Left cardiac atrium (tissue), 4 donors: ENCODE measurements at places on chromosomes 1 and 21. TPM values are rescaled to one million over a fixed set of nuclear protein-coding genes. Genes with fewer than 3 reads are reported as not detected.

DNA sequence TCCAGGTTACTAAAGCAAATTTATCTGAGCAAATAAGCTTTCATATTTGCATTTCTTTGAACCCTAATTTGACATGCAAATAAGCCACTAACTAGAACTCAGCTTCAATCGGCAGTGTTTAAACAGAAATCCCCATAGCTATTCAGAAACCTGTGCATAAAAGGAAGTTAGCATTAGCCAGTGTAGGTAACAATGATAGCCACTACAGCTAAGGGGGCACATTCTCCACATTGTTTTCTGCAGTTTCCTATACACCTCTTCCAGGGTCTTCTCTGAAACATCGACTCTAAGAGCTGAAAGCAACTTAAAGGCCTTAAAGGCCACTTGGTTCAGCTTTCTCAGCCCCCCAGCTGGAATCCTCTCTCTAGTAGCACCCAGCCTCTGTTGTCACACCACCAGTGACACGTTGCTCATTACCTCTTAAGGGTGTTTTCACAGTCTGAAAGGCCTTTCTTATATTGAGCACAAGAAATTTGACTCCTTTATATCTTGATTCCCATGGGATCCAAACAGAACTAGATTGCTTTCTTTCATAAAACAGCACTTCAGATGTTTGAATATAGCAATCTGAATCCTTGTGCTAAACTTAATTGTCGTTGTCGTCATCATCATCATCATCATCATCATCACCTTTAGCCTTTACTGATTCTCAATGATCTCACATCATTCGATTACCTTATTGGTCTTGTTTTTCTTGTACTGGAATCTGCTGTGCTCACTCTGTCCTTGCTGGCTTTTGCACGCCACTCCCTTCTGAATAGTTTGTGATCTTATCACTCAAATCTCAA, 93.9 kb upstream of the DAB1 start:
- no peak for DNase-seq

GRCh38 chr1:197725976-197726375, 49.3 kb downstream of the DENND1B start:
- DNase-seq: no peak

GRCh38 chr1:234699795-234700665, 90.1 kb upstream of the IRF2BP2 start:
- peak; percentile 47 for DNase-seq

- DNase-seq: no peak
Observed at GRCh38 chr1:184185347-184185746, 133.8 kb downstream of the TSEN15 start.

DNA sequence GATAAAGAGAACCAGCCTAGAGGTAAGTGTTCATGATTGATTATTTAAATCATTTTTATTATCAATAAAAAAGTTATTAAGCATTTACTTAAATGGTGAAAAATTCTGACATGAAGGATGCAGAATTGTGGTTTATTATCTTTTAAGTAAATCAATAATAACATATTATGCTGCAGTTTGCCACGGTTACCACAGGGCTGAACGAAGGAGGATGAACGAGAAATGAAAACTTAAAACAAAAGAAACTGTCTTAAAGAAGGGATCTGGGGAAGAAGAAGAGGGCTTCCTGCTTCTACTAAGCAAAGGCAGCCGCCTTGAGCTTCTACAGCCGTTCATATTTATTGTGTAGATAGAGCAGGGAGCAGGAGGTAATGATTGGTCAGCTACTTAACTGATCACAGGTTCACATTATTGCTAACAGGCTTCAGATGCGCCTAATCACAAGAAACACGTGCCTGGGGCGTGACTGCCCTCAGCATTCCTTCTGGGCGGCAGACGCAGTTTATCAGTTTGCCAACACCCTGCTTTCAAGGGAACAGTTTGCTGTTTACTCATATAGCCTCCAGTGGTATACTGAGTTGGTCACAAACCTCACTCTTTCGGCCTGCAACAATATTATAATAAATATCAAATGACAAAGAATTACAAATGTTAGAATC, 5.8 kb upstream of the FNBP1L start:
- peak; percentile 35 for DNase-seq

DNA sequence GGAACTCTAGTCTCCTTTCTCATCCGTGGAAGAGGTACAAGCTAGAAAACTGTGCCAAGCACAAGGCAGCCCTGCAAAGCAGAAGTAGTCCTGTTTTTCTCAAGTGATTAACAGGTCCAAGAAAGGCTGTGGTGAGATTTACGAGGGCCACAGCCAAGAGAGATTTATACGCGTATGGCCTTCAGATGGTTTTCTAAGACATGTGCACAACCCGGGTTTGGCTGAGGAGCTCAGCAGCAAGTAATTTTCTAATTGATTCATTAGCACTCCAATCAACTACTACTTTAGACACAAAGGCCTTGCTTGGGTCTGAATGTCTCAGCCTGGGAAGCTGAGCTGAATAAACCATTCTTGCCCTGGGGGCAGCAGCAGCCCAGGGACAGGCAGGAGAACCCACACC, 55.8 kb downstream of the SSBP3 start:
- DNase-seq: no peak

GRCh38 chr1:161502641-161503393, 2.4 kb upstream of the FCGR2A start:
- DNase-seq: no peak

Gene LCE1B
- total RNA-seq: not detected

- DNase-seq: no peak
Observed at GRCh38 chr1:218493986-218494385, 148.8 kb downstream of the TGFB2 start.

DNA sequence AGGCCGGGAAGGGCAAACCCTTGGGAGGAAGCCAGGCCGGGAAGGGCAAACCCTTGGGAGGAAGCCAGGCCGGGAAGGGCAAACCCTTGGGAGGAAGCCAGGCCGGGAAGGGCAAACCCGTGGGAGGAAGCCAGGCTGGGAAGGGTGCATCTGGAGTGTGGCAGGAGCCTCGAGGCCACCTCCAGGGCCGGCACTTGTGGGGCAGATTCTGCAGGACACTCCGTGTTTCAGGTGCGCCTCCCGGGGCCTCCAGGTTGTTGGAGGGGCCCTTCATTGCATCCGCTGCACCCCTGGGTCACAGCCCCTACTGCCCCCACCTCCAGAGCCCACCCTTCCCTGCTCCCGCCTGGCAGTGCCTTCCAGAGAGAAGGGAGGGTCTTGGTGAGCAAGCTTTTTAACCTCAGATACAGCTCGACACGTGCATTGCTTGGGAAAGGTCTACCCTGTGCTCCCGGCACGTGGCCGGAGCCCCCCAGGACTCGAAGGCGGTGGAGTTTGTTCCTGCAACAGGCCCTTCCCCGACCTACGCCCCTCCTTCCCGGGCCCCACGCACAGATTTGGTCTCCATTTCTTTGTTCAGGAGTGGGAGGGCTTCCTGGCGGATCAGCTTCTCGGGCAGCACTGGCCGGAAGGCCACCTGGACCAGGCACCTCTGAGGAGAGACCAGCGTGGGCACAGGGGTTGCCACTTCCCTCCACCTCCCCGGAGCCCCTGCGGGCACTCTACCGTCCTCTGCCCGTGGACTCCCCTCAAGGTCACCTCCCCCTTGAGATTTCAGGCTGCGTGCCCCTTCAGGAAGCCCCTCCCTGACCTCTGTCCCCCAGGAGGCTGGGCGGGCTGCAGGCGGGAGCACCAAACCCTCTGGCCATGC, 9.4 kb upstream of the TMEM52 start:
- peak; percentile 32 for DNase-seq

DNA sequence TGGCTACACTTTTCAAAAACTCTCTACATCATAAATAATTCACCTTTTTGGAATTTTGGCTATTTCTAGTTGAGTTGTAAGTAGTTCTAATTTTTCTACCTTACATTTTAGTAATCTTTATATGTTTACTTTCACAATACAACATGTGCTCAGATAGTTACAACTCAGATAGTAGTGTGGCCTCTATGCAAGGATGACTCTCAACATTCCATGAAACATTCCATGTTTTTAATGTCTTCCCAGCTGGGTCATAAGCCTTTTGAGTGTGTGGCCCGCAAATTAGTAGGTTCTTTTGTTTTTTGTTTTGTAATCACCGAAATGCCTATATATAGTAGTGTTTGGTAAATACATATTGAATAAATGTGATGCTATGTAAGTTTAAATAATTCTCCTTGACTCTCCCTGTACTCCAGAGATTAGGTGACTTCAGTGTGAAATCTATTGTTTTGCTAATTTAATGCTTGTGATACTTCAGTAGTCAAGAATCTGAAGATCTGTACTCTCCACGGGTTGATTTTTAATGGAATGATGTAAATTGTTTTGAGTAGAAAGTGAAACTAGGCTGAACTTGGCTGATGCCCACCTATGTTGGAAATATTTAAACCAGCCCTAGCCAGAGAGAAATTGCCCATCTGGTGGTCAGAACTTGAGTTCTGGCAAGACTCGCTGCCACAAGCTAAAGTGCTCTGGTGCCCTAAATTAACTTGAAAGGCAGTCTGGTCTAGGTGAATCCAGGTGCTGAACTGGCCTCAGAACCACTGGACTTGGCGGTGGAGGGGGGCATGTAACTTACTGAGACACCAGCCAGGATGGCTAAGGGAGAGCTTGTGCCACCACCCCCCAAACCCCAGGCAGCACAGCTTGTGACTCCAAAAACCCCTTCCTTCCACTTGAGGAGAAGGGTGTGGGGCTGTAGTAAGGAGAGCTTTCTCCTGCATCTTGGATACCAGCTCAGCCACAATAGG, 165.6 kb downstream of the USP25 start:
- no peak for DNase-seq

Gene S100A7A
- total RNA-seq: not detected
